ENCODE measurements at places on chromosomes 12 and 14. TPM values are rescaled to one million over a fixed set of nuclear protein-coding genes. Genes with fewer than 3 reads are reported as not detected.

BIN2 gene
- total RNA-seq, result not detected

CD4 gene
- not detected for total RNA-seq

SPATA7 gene
- total RNA-seq, result 8.8 TPM

ZBTB39 gene
- total RNA-seq, result 11.2 TPM

NRL gene
- total RNA-seq, result 0.88 TPM

EVL gene
- total RNA-seq, result 7.7 TPM

NAV3 gene
- total RNA-seq, result 5.4 TPM

FAM161B gene
- 3.2 TPM for total RNA-seq

TNS2 gene
- total RNA-seq, result 56.2 TPM

GLIPR1L1 gene
- not detected for total RNA-seq

MGAT4C gene
- total RNA-seq, result not detected

Data from dermis blood vessel endothelial cell (primary cell).